ENCODE measurements at places on chromosomes 6 and 20.

GRCh38 chr6:53822401-53823125, 27.8 kb downstream of the LRRC1 start:
- DNase-seq = no peak

GRCh38 chr6:144248476-144249301, 36.4 kb upstream of the UTRN start:
- no peak for DNase-seq

DNA sequence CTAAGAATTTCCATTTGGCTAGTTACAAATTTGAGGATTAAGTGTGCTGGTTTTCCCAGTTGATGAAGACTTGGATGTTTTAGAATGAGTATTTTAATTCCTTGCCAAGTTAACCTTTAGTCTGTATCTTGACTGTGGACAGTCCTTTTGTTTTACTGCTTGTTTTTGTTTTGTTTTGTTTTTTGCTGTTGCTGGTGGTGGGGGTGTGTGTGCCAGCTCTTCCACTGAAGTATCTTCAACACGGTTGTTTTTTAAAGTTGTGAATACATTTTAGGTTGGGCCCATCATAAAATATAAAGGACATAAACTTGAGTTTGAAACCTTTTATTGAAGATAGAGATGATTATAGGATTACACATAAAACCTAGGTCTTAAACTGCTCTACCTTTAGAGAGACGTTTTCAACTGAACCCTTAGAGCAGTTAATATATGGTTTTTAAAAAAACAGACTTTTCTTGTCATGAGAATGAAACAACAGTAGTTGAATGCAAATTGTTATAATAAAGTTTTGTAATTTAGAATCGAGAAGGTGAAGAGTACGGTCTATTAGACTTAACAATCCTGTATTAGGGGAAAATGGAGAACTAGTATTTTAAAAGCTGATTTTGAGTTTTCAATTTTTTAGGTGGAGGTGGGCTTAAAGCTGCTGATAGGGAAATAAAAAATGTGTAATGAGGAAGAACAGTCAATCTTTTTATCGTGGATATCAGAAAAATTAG, 4.0 kb downstream of the QKI start:
- no peak for DNase-seq

- no peak for DNase-seq
These were observed 139.3 kb downstream of the PDSS2 start for GRCh38 chr6:107319906-107320530.

- DNase-seq = peak; percentile 46
These were observed 60.3 kb downstream of the VTA1 start for GRCh38 chr6:142207265-142207877.

DNA sequence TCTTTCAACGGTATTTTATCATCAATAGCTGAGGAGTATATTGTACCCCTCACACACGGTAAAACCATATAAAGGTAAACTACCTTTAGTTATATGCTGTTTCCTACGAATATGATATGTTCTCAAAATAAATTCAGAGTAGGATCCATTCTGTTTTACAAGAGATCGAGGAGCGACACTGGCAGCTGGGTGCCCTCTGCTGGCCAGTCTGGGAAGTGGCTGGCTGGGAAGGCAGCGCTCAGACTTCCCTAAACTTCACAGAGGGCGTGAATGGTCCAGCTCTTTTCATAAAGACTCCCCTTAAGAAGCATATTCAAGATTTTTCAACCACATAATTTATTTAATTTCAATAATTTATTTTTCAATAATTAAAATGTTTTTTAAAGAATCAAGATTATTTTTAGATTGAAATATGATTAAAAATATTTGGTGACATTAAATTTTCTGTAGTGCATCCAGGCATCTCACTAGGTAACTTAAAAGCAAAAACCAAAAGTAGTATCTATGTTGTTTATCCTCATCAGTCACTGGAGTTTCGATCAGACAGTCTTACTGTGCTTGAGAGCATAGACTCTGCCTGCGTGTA, 187.5 kb upstream of the PDE10A start:
- DNase-seq = peak; percentile 65

DNA sequence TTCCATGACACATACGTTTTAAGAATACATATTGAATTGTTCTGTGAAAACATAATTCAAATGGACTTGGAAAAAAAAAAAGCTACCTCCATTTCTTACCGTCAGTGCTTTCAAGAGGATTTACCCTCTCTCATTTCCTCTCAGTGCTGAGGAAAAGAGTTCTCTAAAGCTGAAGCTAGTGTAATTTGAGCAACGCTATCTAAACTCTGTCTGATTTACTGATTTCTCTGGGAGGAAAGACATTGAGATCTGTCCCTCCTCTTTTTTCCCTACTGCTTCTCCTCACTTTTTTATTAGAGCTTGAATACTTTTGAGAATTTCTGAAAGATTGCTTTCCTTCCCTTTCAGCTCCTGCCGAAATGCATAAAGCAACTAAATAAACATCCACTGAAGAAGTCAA, 41.2 kb upstream of the GRIK2 start:
- DNase-seq = no peak
